ENCODE measurements at places on chromosomes 6 and 20. TPM values are rescaled to one million over a fixed set of nuclear protein-coding genes. Genes with fewer than 3 reads are reported as not detected.

ADTRP gene
- 1.6 TPM for total RNA-seq

C6orf132 gene
- total RNA-seq: 0.10 TPM

HLA-G gene
- not detected for total RNA-seq

RIMS1 gene
- 0.13 TPM for total RNA-seq

DNPH1 gene
- total RNA-seq: 96.9 TPM

SPATS1 gene
- not detected for total RNA-seq

SERINC1 gene
- 86.7 TPM for total RNA-seq

Measured in mammary microvascular endothelial cell (primary cell).